ENCODE measurements at places on chromosomes 12 and 14.

DNA sequence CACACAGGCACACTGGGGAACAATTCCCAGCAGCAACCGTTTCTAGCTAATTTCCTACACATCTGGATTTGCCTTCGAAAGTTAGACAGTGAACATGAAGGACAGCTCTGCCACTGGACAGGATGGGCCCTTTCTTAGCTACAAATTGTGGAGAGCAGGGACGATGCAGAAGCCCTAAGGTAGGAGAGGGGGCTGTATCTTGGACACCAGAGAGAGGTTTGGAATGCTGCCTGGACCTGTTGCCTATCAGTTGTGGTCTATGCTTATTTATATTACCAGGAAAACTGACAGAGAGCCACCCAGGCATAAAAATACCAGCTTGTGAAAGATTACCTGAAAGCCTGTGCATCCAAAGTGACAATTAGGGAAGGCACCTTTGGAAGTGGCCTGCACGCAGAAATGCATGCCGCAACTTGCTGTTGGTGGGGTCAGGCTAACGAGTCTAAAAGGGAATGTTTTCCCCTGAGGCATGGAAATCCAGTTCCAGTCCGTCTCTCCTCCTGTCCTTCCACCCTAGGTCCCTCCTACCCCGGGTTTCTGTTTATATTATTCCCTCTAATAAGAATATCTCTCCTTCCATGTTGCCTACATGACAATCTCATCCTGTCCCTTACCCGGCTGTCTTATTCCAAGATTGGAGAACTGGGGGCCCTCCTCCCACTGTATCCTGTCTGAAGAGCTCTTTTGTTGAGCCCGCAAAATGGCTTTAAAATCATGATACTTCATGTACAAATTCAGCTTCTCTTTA lies 60.2 kb downstream of the MDM2 start:
- DNase-seq = no peak

- no peak for DNase-seq
Observed at GRCh38 chr14:91142214-91142668, 28.4 kb downstream of the DGLUCY start.

DNA sequence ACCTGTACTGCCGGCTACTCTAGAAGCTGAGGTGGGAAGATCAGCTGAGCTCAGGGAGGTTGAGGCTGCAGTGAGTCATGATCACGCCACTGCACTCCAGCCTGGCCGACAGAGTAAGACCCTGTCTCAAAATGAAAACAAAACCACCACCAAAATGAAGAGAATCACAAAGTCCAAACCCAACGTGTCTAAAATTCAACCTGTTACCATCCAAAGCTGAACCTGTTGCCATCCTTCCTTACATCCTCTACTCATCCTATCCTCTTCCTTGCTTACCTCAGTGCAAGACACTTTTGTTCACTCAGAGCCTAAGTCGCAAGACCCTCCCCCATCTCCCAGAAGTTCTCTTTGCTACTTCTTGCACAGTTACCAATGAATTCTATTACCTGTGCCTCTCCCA lies 299.7 kb downstream of the ATP23 start:
- no peak for DNase-seq

DNA sequence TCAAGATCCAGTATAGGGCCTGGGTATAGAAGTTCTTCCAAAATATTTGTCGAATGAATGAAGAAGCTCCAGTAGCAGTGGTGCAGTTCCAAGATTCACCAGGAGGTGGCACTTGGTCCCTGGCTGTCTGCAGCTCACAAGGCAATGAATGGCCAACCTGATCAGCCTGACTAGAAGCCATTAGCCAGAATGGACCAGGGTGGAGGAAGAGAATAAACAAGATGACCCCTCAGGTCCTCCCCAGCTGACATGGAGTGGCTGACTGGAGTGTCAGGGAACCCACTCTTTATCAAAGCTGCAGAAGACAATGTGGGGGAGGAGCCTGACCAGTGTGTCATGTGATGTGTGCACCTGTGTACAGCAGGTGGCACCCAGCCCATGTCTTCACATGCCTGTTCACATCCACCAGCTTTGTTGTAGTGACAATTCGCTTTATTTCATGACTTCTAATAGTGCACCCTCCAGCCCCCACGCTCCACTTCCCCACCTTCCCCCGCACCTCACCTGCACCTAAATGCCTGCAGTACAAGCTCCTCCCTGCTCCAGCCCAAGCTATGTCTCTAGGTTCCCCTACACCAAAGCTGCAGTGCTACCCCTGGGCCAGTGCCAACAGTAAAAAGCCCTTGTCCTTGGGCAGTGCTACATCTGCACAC lies 3.0 kb downstream of the LTBP2 start:
- DNase-seq = peak; percentile 81

GRCh38 chr14:34482463-34482862 lies 20.4 kb upstream of the SPTSSA start:
- DNase-seq = no peak

DNA sequence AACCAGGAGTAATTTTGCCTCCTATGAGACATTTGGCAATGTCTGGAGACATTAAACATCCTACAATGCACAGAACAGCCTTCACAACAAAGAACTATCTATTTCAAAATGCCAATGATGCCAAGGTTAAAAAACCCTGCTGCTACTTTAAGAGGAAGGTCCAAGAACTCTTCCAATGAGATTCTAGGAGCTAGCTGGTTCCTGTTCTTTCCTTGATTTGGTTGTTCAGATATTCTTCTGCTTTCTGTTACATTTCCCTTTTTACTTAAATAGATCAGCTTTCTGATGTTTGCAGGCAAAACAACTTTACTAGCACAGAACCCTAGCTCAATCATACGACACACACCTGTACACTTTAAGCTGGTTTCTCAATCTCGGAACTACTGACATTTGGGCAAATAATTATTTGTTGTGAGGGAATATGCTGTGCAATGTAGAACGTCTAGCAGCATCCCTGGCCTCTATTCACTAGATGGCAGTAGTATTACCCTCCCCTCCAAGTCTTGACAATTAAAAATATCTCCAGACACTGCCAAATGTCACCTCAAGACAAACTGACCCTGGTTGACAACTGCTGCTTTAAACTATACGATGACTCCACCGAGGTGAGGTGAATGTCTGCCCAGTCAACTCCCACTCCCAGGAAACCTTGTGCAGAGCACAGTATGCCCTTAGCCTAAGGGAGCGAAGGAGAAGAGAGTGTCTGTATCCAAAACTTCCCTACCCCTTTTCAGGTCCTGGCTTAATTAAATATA lies 4.4 kb downstream of the BLTP3B start:
- DNase-seq = no peak

DNA sequence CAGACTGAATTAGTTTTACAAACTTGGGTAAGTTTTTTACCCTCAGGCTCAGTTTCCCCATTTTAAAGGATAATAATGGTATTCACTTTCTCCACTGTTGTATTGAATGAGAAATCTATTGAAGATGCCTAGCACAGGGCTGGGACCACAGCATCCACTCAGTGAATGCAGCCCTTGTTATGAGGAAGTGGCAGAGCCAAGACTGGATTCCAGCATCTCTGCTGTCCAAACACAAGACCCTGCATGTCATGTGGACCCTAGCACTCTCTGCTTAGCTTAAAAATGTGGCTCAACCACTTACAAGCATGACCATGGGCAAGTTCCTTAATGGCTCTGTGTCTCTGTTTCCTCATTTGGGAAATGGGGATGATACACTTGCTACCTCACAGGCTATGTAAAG lies 24.1 kb upstream of the TRIM9 start:
- DNase-seq = no peak

- DNase-seq = no peak
Observed at GRCh38 chr14:67464377-67464776, 24.1 kb downstream of the TMEM229B start.

DNA sequence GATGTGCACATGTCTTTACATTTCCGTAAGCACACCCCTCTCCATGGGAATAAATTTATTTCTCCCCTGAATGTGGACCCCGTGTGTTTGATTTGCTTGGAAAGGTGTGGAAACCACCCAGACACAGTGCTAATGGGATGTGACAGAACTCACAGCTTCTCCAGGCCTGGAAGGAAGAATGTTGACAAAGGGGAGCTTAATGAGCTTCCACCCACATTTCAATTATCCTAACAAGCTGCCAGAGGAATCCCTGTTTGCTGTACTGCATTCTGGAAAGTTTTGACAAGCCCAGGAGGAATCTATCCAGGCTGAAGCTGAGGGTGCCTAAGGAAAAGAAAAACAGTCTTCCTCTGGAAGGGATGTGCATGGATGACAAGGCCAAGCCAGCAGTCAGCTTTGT lies 51.2 kb upstream of the CCDC60 start:
- no peak for DNase-seq

DNA sequence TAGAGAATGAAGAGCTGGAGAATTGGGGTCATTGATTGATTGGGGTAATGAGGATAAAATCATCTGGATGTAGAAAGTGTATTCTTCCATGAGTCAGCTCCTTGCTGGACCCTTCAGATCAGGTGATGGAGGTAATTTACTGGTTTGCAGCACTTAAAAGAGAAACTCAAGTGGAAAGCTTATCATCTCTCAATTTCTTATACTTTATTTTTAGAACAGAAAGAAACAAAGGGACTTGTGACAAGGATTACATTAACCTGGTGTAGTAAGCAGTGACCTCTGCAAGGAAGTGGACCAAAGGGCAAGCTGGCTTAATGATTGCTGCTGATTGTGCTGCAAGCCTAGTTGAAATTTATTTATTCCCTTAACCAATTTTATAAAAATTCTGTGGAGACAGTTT lies 405.0 kb downstream of the TRHDE start:
- DNase-seq = no peak

GRCh38 chr12:131074221-131075083 lies 120.7 kb downstream of the ADGRD1 start:
- DNase-seq = peak; percentile 58

- DNase-seq = peak; percentile 91
Observed at GRCh38 chr14:36661506-36662257, at the start of gene PAX9. PAX9 (plus strand) TSS chr14:36661860; CDS start chr14:36662090, 230 bp downstream.

GRCh38 chr12:52054833-52055730 lies 3.8 kb downstream of the NR4A1 start:
- no peak for DNase-seq

GRCh38 chr12:111529424-111530368 lies 69.4 kb downstream of the ATXN2 start:
- peak; percentile 22 for DNase-seq

GRCh38 chr14:70425354-70425753 lies 8.5 kb upstream of the SYNJ2BP start:
- DNase-seq = no peak

DNA sequence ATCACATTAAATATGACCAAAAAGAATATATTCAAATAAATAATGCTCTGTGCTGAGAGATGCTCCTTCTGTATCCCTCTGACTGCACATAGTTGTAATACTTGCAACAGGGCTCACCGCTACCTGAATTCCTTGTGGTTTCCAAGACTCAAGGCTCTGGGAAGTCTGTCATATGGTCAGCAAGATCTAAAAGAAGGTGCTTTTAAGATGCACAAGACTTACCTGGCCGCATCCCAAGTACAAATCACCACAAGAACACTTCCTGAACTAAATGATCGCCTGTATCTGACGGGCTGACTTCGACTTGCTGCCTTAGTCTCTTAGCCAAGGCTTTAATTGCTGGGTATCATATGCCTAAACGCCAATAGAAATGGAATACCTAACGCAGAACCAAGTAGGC lies 67.2 kb downstream of the HECTD4 start:
- no peak for DNase-seq

DNA sequence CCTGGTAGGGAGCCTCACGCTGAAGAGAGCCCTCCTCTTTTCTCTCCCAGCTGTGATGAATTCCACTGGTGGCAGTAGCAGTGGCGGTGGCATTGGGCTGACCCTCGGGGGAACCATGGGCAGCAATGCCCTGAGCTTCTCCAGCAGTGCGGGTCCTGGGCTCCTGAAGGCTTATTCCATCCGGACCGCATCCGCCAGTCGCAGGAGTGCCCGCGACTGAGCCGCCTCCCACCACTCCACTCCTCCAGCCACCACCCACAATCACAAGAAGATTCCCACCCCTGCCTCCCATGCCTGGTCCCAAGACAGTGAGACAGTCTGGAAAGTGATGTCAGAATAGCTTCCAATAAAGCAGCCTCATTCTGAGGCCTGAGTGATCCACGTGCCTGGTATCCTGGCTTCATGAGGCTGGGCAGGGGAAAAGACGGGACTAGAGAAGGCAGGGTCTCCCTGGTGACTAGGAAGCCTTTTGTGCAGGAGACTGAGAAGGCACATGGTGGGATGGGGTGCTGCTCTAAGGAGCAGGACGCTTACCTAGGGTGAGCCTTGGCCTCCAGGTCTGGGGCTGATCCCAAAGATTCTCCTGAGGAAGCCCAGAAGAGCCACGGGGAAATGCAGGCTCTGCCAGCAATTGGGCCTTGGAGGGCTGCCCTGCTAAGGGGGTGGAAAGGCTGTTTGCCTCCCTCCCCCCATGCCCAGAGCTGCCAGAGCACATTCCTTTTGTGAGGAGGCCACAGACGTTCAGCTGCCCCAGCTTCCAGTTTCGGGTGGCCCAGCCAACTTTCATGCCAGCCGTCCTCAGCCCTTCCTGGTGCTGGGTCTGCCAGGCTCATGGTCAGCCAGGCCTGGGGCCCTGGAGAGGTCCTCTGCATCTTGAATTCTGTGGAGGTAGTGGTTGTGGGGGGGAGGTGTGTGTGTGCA lies 15.8 kb downstream of the KRT7 start:
- DNase-seq = no peak

DNA sequence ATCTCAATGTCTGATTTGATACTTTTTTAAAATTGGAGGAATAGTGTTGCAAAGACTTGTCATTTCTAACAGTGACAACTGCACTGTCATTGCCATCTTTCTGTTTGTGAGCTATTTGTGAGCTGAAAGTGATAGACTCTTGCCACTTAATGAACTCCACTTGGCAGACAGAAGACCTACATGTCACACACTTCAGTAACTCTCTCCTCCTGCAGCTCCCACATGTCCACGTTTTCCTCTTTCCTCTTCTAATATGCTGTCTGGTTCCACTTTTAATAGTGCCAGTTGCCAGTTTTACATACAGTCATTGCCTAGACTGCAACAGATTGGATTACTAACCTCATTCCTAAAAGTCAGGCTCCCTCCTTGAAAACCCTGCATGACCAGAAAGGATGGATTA lies 121.5 kb downstream of the CAPZA3 start:
- DNase-seq = no peak

DNA sequence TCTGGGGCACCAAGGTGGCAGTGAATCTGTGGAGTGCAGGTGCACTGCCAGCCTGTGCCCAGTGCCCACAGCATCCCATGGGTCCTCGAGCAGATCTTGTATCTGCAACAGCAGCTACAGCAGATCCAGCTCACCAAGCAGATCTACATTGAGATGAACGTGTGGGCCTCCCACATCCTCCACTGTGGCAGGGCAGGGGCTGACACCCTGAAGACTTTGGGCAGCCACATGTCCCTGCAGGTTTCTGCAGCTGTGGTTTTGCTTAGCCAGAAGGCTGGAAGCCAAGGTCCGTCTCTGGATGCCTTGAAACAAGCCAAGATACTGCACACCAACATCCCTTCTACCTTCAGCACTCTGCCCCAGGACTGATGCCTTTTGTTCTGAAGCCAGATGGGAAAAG lies 338.8 kb upstream of the OR4E1 start:
- DNase-seq = no peak

- DNase-seq = peak; percentile 59
Observed at GRCh38 chr12:93913845-93914244, 234.5 kb upstream of the PLXNC1 start.

DNA sequence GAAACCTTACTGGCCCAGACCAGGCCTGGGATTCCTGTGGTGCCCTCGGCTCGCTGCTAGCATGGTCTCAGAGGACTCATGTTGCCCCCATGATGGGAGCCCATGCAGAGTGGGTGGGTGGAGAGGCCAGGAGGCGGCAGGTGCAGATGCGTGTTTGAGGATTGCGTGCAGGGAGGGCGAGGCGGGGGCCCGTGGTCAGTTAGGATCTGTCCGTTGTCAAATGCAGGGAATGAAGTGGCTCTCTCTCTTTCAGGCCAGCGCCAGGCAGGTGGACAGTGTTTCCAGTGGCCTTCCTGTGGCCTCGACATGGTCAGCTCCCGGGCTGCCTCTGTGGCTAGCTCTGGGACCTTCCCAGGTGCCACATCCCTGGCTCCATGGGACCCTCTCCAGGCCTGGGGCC lies 39.3 kb upstream of the DLK1 start:
- no peak for DNase-seq

All from SJSA1 (cell line).